ENCODE measurements at places on chromosomes 1 and 21. TPM values are rescaled to one million over a fixed set of nuclear protein-coding genes. Genes with fewer than 3 reads are reported as not detected.

The LRRIQ3 gene
- polyA plus RNA-seq: 1.0 TPM

The SPEN gene
- polyA plus RNA-seq: 14.9 TPM

The DENND2D gene
- 2.5 TPM for polyA plus RNA-seq

The CAPZA1 gene
- 147 TPM for polyA plus RNA-seq

The EDARADD gene
- 3.2 TPM for polyA plus RNA-seq

The KRTAP19-1 gene
- polyA plus RNA-seq: not detected

The SVBP gene
- 82.1 TPM for polyA plus RNA-seq

The TRPM2 gene
- 0.50 TPM for polyA plus RNA-seq

The CELA3B gene
- not detected for polyA plus RNA-seq

The KCNN3 gene
- polyA plus RNA-seq: 3.0 TPM

The OR4F29 gene
- not detected for polyA plus RNA-seq

The IFI16 gene
- polyA plus RNA-seq: 2.1 TPM

The ERICH3 gene
- not detected for polyA plus RNA-seq

The PLA2G2D gene
- polyA plus RNA-seq: not detected

The IL20 gene
- not detected for polyA plus RNA-seq

The NMNAT2 gene
- polyA plus RNA-seq: 3.6 TPM

The WNT9A gene
- polyA plus RNA-seq: 0.06 TPM

The CASQ2 gene
- polyA plus RNA-seq: not detected

The CR1 gene
- 0.65 TPM for polyA plus RNA-seq

The CLCA1 gene
- not detected for polyA plus RNA-seq

The CYP4A22 gene
- not detected for polyA plus RNA-seq

Data from GM23338 (cell line).